ENCODE measurements at places on chromosomes 12 and 14.

DNA sequence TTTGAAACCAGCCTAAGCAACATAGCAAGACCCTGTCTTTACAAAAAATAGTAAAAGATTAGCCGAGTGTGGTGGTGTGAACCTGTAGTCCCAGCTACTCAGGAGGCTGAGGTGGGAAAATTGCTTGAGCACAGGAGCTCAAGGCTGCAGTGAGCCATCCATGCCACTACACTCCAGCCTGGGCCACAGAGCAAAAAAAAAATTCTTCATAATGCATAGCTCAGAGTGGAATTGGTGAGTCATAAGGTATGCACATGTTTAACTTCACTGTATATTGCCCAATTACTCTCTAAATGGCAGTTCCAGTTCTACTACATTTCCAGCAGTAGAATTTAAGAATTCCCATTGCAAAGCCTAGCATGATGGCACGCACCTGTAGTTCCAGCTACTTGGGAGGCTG lies 26.8 kb upstream of the CLIP1 start:
- no peak for DNase-seq

- DNase-seq: no peak
Observed at GRCh38 chr14:90726656-90727055, 89.6 kb downstream of the TTC7B start.

DNA sequence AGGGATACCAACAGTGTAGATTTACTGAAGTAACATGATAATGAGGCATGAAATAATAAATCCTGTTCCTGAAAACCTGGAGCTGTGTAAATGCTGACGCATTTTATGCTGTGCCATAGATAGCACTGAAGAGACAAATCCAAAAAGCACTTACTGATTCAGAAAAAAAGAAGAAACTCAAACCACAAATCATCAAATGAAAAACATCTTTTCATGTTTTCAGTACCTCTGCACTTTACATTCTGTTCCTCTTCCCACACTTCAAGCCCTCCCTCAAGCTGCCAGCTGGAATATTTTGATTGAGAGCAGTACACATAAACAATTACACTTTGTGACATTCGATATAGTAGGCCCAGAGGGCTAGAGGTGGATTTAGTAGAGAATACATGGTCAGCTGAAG lies 362.3 kb downstream of the NAV3 start:
- no peak for DNase-seq

- DNase-seq: no peak
Observed at GRCh38 chr14:79369359-79370332, 841.7 kb downstream of the DIO2 start.

DNA sequence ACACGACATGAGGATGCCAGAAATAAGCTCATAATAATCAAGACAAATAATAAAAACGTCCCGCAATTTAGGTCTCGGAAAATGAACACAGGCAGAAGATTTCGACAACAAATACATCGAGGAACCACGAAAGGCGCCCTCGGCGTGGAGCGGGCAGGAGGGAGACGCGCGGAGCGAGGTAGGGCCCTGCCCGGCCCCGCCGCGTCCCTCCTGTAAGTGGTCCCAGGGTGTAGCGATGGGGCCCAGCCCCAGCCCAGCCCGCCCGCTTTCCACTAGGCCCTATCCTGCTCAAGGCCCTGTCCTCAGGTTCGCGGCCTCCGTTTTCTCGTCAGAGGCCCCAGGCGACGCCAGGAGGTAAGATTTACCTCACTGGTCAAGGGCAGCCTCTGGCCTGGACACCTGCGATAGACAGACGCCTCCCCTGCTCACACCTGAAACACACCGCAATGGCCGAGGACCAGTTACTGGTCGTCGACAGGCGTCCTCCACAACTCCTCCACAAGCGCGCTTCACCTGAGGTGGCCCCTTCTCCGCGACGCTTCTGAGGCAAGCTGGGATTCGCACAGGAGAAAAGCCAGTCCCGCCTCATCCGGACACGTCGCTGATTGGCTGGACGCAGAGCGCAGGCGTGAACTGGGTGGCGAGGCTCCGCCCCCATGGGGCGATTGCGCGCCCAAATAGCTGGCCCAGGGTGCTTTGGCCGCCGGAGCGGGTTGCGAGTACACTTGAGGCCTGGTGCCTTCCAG lies at the start of gene SYCP3:
TSS of gene SYCP3 (minus strand) at position 543 of the 746 bp plus-strand sequence. CDS start 1,527 bp downstream, outside the sequence.
- DNase-seq: no peak

DNA sequence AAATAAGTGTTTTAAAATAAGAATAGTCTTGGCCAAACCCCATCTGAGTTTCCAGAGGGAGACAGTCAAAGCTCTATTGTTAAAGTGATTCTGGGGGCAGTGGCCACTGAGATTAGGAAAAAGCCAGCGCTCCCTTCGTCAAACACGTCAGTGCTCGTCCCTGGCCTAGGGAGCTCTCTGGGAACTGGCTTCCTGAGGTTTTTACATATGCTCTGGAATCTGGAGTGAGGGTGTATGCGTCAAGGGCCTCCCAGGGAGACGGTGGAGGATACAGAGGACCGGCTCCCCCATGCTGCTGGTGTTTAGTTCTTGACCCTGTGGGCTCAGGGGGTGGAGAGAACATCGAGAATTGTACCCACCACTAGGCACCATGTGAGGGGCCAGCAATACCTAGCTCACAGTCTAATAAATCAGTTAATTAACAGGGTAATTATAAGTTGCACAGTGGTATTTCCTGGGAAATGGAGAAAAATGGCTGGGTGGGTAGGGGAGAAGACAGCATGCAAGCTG lies 87.0 kb downstream of the SLC25A47 start:
- no peak for DNase-seq

DNA sequence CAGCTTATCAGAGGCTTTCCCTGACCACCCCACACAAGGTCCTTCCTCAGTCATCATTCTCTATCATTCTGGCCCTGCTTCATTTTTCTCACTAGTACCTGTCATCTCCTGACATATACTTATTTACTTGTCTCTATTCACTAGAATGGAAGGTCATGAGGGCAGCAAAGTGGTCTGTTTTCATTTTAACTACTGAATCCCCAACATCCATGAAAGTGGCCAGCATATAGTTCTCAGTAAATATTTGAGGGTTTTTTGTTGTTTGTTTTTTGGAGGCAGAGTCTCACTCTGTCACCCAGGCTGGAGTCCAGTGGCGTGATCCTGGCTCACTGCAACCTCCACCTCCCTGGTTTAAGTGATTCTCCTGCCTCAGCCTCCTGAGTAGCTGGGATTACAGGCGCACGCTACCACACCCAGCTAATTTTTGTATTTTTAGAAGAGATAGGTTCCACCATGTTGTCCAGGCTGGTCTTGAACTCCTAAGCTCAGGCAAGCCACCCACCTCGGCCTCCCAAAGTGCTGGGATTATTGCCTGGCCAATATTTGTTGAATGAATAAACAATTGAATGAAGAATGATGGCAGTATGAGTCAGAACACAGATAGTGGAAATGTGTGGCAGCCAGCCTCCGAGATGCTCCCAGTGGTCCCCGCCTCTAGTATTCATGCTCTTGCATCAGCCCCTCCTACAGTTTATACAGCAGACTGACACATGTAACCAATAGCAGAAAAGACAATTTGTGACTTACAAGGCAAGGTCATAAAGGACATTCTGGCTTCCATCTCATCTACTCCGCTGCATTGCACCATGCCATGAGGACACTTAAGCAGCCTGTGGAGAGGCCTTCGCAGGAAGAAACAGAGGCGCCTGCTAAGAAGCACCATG lies 7.0 kb upstream of the ANO6 start:
- no peak for DNase-seq

- DNase-seq: no peak
Observed at GRCh38 chr12:89636776-89637160, 71.9 kb downstream of the ATP2B1 start.

GRCh38 chr14:67221248-67221981 lies 19.8 kb upstream of the PALS1 start:
- no peak for DNase-seq

DNA sequence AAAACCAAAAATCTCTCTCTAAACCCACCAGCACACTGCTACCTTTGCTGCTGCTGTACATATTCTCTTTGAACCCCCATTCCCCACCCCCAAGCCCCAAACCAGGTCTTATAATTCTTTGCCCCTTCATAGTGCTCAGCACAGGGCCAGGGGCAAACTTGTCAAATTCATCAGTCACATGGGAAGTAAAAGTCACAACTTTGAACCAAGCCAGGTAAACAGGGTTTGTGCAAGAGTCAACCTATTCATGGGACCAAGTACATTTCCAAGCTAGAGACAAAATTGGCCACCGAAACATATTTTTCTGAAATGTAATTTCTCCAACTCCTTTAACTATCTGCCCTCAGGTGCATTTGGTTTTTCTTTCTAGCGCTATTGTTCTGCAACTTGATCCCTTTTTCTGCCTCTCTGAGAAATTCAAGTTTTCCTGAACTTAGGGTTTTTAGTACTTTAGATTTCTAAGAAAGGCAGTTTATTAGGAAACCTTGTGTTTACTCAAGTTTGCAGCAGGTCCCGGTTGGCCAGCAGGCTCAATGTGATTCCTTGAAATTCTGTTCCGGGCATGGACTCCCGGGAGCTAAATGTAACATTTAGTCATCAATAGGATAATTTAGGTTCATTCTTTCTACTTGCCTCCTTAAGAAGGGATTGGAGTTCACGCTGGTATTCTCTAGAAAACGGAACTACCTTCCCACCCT lies 230.5 kb downstream of the EFCAB11 start:
- no peak for DNase-seq

DNA sequence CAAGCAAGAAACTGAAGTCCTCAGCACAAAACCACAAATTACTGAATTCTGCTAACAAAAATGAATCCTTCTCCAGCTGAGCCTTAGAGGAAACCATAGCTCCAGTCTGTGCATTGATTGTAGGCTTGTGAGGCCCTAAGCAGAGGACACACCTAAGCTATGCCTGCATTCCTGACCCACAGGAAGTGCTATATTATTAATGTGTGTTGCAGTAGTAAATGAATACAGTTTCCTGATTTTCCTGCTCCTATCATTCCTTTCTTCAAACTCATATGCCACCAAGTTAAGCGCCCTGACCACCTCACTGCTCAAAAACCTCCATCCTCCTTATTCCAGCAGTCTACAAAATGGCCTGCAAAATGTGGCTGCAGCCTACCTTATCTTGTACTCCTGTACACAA lies 151.9 kb upstream of the ABCD2 start:
- DNase-seq: no peak

DNA sequence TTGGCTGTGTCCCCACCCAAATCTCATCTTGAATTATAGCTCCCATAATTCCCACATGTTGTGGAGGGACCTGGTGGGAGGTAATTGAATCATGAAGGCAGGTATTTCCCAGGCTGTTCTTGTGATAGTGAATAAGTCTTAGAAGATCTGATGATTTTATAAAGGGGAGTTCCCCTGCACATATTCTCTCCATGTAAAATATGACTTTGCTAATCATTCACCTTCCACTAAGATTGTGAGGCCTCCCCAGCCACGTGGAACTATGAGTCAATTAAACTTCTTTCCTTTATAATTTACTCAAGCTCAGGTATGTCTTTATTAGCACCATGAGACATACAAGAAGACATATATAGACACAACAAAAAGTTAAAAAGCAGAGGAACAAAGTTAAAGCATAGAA lies 120.0 kb downstream of the CPNE8 start:
- no peak for DNase-seq

GRCh38 chr14:73758392-73759182 lies 44.4 kb upstream of the PNMA1 start:
- DNase-seq: peak; percentile 60

- DNase-seq: no peak
Observed at GRCh38 chr14:52222901-52223300, 44.6 kb upstream of the PTGDR start.

GRCh38 chr14:58059126-58059525 lies 92.9 kb downstream of the ARMH4 start:
- DNase-seq: no peak

DNA sequence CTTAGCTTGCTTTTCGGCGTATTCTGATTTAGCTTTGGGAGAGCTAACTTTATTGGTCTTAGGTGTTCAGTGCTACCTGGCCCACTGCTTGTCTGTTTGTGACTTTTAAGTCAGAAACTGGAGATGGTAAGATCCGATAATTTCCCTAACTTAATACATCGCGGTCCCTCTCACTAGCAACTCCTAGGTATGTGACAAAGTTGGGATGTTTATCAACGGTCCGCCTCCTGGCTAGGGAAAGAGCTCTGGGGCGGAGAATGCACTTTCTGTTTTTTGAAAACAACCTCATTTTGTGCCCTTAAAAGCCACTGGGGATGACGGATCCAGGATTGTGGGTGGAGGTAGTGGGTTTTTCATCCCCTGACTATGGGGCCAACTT lies 1.2 kb downstream of the CDKN1B start:
- DNase-seq: no peak

GRCh38 chr12:3962631-3963483 lies 89.7 kb upstream of the PARP11 start:
- peak; percentile 48 for DNase-seq

- no peak for DNase-seq
Observed at GRCh38 chr14:53011053-53011462, 60.2 kb upstream of the FERMT2 start.

DNA sequence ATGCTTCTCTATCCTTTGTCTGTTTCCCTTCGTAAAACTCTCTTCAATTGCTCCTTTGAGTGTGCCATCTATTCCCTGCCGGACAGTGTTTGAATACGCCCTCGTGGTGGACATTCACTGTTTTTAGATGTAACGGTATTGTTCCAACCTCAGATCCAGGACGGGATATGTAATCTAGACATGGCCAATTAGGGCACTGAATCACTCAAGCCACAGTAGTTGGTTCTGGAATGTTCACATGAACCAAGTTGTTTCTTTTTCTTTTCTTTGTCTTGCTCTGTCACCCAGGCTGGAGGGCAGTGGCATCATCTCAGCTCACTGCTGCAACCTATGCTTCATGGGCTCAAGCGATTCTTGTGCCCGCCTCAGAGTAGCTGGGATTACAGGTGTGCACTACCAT lies 204.2 kb upstream of the PLXNC1 start:
- no peak for DNase-seq

- DNase-seq: peak; percentile 37
Observed at GRCh38 chr14:71555654-71556559, 376.3 kb upstream of the RGS6 start.

GRCh38 chr12:125549836-125550235 lies 484.6 kb downstream of the AACS start:
- DNase-seq: no peak

DNA sequence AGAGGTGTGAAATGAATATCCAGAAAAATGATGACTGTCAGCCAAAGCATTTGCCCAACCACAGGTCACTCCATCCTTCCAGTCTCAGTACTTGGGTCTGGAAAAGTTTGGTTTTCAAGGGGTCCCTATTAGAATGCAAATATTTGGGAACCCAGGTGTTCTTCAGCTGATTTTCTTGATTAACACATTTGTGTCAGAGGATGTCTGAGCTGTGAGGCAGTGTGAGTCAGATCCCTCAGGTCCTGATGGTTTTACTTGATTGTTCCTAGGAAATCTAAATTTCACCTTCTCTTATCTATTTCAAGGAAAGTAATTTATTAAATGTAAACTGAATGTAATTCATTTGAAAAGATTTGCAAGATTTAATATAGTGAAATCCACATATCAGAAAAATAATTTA lies 71.5 kb downstream of the SSPN start:
- no peak for DNase-seq

- no peak for DNase-seq
Observed at GRCh38 chr14:36518031-36518585, 1.9 kb downstream of the NKX2-1 start.

Measured in stimulated activated CD4-positive, alpha-beta T cell treated with anti-CD3 and anti-CD28 coated beads, Interleukin-1b, Interleukin-23, amount 100 ng/mL, for 4 hours (primary cell).